ENCODE measurements at places on chromosomes 2 and 18. TPM values are rescaled to one million over a fixed set of nuclear protein-coding genes. Genes with fewer than 3 reads are reported as not detected.

- no peak for DNase-seq
Observed at GRCh38 chr18:65091744-65092329, 659.0 kb upstream of the CDH7 start.

- no peak for DNase-seq
Observed at GRCh38 chr2:43462866-43463641, 132.8 kb downstream of the THADA start.

DNA sequence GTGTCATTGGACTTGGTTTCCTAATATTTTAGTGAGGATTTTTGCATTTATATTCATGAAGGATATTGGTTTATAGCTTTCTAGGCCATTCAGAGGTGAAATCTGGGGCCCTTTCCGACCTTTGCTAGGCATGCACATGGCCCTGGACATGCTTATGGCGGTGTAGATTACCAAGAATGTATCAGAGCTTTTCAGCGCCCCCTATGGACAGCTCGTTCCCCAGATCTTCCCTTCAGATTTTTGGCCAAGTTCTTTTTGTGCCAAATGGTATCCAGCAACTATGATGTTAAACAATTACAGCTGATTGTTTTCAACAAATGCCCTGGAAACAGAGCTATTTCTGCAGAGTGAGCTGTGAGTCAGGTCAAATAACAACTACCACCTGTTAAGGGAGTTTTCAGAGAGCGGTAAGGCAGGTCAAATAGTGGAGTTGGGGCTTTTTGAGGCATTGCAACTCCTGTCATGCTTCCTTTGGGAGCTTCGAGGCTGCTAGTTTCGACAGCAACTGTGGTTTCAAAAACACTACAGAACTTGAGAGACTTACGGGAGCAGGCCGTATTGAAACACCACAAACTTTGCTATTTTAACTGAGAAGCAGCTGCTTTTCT is 188.3 kb downstream of the ZNF516 start:
- no peak for DNase-seq

Gene GYPC
- total RNA-seq, result 111 TPM

Gene ZNF638
- total RNA-seq, result 91.9 TPM

- no peak for DNase-seq
Observed at GRCh38 chr2:66813525-66813924, 378.6 kb downstream of the MEIS1 start.

DNA sequence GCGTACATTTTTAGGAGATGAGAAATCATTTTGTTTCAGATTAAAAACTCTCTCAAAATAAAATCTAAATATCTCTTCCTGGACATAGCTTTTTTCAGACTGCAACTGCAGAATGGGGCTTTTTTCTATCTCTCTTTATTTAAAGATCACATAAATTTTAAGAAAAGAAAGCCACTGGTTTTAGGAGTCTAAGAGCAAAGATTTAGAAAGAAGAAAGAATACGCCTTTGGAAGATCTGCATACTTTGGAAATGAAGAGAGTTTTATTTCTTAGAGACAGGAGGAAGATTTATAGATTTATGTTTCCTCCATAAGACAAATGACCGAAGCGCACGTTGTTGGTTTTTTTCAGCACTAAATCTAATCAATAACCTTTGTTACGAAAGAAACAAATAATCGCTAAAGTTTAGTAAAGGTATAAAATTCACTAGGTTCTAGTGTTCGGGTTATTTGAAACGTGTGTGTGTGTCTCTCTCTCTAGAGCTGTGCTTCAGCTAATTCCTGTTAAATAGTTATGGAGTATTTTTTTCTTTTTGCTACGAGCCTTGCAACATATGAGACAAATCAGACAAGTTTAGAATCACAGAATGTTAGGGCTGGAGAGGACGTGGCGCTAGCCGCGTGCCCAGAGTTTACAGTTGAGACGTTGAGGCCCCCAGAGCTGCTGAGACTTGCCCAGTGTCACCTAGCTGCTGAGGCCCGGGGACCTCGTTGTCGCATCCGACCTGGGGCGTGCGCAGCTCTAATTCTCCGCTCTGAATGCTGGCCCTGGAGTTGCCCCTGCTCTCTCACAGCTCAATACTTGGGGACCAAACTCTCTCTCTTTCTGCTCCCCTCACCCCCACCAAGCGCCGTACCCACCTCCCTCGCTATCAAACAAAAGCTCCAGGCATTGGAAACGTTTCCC is 69.9 kb downstream of the CTAGE1 start:
- DNase-seq, result peak; percentile 56

Gene ANO7
- 0.35 TPM for total RNA-seq

GRCh38 chr2:234929002-234929401 is 22.8 kb upstream of the SH3BP4 start:
- DNase-seq, result no peak

DNA sequence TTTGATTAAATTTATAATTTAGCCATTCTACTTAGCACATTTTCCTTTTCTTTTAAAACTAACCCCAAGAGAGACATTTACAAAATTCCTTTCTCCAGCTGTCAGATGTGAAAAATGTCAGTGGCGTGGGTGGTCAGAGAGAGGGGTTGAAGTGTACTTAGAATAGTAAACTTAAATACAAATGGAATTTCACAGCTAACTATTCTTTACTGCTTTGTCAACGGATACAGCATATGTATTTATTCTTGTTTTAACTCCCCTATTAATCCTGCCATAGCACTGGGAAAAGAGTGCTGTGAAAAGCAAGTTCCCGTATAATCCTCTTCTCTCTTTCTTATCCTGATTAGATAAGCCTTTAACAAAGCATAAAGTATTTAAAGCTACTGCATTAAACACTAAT is 191.4 kb upstream of the CHAC2 start:
- DNase-seq, result no peak

GRCh38 chr2:24239553-24239952 is 64.7 kb downstream of the FAM228A start:
- no peak for DNase-seq

GRCh38 chr2:138620431-138620830 is 118.9 kb downstream of the SPOPL start:
- no peak for DNase-seq

DNA sequence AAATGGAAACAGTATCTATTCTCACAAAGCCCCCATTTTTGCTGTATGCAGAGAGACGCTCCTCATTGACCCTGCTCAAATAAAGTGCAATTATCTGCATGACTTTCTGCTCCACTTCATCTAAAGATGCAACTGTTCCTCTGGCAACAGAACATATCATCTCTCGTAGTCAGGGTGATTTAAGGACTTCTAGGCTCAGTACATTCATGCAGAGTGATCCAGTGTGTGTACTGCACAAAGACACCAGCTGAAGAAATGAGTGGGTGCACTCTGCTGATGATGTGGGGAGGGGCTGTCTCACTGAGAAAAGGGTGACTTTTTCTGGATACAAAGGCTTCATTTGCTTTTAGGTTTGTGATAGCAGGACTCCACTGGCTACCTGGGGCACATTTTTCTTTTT is 355.2 kb downstream of the GALNT13 start:
- DNase-seq, result no peak

Gene C1QL2
- not detected for total RNA-seq

GRCh38 chr2:85887566-85888019 is 1.2 kb downstream of the ST3GAL5 start:
- DNase-seq, result peak; percentile 77

GRCh38 chr2:187483537-187483936 is 35.5 kb upstream of the CALCRL start:
- DNase-seq, result no peak

DNA sequence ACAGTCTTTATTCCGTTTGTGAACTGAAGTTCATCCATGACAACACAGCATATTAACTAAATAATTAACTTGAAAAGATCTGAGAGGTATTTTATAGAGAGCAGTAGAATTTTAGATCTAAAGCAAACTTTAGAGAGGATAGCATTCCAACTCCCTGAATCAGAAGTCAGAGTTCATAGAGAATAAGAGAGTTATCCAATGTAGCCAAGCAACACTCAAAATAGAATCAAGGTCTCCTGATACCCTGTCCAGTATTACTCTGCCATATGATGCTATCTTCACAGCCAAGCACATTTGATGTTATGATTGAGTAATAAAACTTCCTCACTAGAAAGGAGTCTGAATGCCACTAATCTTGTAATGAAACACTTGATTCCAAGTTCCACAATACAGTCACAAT is 55.5 kb downstream of the RIT2 start:
- DNase-seq, result no peak

- DNase-seq, result no peak
Observed at GRCh38 chr2:35933031-35933430, 422.5 kb upstream of the CRIM1 start.

- DNase-seq, result no peak
Observed at GRCh38 chr2:167151894-167152293, 263.6 kb downstream of the XIRP2 start.

GRCh38 chr2:112712903-112713584 is 7.8 kb upstream of the NT5DC4 start:
- no peak for DNase-seq

- no peak for DNase-seq
Observed at GRCh38 chr18:64094210-64094609, 54.7 kb downstream of the LINC00305 start.

GRCh38 chr2:63651861-63652651 is 63.3 kb downstream of the MDH1 start:
- no peak for DNase-seq

- no peak for DNase-seq
Observed at GRCh38 chr2:106358521-106358920, 109.7 kb downstream of the RGPD3 start.

Gene C2orf78
- not detected for total RNA-seq

DNA sequence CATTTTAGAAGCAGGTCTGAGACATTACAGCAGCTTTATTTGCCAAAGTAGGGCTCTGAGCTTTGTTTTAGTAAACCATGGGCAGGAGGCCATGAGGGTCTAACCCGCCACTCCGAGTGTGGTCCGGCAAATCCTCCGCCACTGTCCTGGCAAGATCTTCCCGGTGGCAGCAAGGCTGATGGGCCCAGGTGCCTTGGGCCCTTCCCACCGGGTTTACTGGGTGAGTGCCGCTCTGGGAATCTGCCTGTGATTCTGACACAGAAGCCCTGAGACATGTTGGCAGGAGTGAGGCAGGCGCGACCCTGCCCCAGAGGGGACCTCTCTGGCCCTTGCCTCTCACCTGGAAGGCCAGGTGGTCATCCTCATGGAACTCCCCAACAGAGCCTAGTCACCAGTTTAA is 29.9 kb downstream of the MTERF4 start:
- no peak for DNase-seq

DNA sequence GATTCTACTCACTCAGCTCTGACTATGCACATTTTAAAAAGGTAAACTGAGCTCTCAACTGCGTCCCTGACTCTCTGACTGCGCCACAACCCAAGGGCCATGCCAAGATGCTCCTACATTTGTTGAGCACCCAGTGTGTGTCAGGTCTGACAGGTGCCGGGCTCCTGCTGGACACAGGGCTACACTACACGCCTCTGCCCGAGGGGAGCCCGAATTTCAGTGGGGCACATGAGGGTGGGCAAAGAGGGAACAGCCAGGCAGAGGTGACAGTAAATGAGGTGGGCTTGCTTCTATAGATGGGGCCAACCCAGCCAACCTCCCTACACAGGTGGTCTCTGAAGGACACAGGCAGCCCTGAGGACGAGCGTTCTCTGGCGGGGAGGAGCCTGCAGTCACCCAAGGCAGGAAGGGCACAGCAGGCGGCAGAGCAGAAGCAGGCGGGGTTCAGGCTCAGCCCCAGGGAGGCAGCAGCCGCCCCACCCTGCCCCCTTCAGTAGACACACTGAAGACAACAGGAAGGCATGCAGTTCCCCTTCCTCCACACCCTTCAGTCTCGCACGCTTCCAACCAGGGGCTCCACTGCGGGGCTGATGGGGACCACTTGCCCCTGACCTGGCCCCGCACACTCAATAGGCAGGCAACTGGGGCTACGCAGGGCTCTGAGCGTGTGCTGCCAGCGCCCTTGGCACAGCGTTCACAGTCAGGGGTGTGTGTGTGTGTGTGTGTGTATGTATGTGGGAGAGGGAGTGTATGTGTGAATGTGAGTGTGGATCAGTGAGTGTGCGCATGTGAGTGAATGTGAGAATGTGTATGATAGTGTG is 98.4 kb downstream of the UXS1 start:
- DNase-seq, result peak; percentile 57

DNA sequence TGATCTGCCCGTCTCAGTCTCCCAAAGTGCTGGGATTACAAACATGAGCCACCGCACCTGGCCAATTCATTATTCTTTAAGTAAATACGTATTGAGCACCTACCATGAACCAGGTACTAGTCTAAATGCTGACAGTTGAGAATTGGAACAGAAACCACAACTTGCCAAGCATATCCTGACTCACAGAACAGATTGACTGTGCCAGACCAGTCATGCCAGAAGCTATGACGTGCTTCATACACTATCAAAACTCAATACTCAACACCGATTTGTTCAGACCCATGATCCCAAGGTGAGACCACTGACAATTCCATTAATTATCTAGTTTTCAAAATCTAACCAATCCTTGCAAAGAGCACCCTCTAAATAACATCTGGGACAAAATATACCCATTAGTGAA is 148.6 kb downstream of the B3GNT2 start:
- DNase-seq, result no peak

- no peak for DNase-seq
Observed at GRCh38 chr18:9738266-9738969, 30.3 kb downstream of the RAB31 start.

GRCh38 chr18:32349728-32350395 is 120.8 kb downstream of the GAREM1 start:
- peak; percentile 48 for DNase-seq

DNA sequence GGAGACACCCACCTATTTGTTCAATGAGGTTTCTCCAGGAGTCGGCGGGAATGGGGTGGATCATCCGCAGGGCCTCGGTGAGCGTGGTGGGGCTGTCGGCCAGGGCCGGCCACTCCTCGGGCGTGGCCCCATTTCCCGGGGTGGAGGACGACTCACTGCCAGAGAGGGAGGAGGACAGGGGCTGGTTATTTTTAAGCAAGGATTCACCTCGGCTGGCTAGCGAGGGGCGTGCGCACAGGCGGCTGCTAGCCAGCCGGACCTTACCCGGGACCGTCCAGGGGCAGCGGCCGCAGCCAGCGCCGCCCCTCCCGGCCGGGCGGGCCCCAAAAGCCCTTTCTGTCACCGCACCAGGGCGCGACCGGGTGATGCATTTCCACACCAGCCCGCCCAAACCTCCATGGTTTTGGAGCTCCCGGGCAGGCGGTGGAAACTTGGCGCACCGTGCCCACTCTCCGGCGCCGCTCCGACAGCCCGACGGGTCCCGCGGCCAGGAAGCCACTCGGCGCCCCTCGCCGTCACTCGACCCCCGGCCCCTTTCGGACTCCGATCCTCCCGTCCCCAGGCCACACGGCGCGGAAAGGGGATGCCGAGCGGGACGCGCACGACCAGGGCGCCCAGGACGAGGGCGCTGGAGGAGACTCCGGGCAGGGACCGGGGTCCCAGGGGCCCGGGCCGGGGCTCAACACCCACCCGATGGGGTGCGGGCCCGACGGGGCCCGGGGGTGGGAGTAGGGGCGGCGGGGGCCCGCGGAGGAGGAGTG is 57.1 kb downstream of the SNORC start:
- DNase-seq, result no peak

DNA sequence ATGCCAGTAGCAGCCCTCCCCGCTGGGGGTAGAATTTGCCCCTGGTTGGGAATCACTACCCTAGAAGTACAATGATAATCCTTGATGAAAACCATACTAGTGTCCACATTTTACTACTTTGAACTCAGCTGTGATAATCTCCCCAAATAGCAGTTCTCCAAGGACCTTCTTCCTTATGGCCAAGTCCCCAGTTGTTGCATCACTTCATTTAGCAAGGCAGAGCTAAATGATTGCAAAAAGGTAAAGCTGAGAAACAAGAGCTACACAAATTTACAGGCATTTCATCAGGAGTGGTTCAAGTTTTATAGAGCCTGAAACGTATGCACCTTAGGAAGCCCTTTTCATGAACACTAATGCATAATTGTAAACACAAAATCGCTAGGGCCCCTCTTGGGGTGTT is 44.9 kb upstream of the REL start:
- no peak for DNase-seq

Gene TUBA3E
- total RNA-seq, result 69.5 TPM
